ENCODE measurements at places on chromosomes 11 and 22.
A peak's percentile ranks its signal among the peaks of the same experiment; 100 is the strongest.

DNA sequence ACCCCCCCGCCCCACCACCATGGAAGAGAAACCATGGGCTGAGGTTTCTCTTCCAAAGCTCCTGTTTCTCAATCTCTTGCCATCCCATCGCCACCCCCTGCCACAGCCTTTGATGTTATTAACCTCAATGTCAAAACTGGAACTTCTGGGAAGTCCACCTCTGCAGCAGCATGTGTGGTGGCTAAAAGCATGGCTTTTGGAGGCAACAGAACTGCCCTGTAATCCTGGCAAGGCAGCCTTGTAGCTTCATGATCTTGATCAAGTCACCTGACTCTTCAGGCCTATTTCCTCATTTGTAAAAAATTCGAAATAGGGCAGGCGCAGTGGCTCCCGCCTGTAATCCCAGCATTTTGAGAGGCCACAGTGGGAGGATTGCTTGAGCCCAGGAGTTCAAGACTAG lies 3.5 kb upstream of the COX8A start:
- no peak for DNase-seq

DNA sequence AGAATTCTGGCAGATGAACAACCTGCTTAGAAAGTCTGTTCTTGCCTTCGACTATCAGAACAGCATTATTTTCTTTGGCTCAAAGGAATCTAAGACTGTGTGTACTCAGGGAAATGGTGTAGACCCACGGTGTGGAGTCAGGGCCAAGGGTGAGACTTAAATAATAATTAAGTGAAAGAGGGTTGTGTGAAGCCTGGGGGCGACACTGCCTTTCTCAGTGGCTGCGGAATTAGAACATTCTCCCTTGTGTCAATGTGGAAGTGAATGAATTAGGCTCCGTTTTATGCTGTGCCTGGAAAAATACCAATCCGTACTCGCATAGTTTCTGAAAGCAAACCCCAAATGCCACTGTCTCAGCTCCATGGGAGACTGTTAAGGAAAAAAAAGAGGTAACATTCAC lies 50.7 kb downstream of the NAV2 start:
- DNase-seq = no peak

GRCh38 chr22:49971232-49972162 lies 10.9 kb downstream of the PIM3 start:
- peak; percentile 81 for DNase-seq

- DNase-seq = no peak
These were observed 399.1 kb upstream of the LARGE1 start for GRCh38 chr22:34319346-34319745.

- DNase-seq = no peak
These were observed 15.9 kb downstream of the ADAMTS15 start for GRCh38 chr11:130464291-130464812.

GRCh38 chr22:32628628-32629572 lies 154.3 kb downstream of the FBXO7 start:
- no peak for DNase-seq

DNA sequence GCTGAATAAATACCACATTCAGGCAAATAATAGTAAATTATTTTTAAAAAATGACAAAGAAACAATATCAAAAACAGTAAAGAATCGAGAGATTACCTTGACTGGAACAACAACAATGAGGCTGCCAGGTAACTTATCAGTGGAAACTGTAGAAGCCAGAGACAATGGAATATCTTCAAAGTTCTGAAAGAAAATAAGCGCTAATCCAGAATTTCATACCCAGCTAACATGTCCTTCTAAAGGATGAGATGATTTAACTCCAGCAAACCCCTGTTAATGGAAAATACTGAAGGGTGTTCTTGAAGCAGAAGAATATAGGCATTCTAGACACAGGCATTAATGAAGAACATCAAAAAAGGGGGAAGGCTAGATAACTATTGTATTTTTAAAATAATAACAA lies 20.7 kb upstream of the SCUBE2 start:
- DNase-seq = no peak

DNA sequence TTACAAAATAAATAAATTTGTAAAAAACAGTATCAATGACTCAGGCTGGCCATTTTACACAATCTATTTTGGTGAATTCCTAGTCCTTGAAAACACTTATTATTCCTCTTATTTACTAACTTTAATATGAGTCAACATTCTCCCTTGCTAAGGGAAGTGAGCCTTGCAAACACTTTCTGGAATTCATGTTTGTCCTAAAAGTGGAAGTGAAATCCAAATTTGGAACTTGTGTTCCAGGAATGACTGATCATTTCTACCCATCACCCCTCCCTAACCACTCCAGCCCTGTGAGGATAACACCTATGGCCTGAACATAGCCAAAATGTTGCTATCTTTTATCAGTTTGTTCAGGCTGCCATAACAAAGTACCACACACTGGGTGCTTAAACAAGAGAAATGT lies 83.1 kb downstream of the OR5AK2 start:
- no peak for DNase-seq

GRCh38 chr11:62489204-62489603 lies 57.4 kb downstream of the AHNAK start:
- DNase-seq = no peak

DNA sequence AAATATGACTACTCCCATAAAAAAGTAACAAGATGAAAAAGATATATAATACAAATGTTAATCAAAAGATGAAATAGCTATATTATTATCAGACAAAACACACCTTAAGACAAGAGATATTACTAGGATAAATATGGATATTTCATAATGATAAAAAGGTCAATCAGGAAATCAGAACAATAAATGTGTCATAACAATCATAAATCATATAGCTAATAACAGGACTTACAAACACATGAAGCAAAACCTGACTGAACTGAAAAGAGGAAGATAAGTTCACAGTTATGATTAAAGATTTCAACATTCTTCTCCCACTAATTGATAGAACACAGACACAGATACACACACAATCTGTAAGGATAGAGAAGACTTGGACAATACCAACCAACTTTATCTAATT lies 47.2 kb downstream of the EIF3M start:
- DNase-seq = no peak

- DNase-seq = no peak
These were observed 31.9 kb downstream of the KCNQ1OT1 start for GRCh38 chr11:2667940-2668339.

DNA sequence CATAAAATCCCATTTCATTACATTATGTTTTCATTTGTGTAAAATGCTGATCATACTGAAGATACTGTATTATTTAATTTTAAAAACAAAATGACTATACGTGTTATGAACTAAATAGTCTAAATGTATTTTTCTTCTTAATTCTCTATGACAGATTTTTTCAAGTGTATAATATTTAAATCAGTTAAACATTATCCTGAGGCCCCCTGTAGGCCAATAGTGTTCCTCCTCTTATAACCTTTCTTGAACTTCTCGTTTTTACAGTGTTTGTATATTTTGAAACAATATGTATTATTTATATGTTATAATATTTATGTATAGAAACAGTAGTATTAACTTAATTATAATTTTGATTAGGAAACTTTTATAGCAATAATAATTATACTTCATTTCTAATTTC lies 151.1 kb upstream of the CHORDC1 start:
- no peak for DNase-seq

GRCh38 chr11:44032299-44033085 lies 15.3 kb upstream of the ACCSL start:
- no peak for DNase-seq

GRCh38 chr22:25162561-25162960 lies 37.1 kb upstream of the CRYBB3 start:
- no peak for DNase-seq

GRCh38 chr11:3808861-3809623 lies 682 bp downstream of the PGAP2 start:
- peak; percentile 72 for DNase-seq

- DNase-seq = no peak
These were observed 53.2 kb downstream of the SHISAL1 start for GRCh38 chr22:44259366-44260215.

GRCh38 chr11:132448334-132448995 lies 1078.0 kb downstream of the NTM start:
- DNase-seq = no peak

GRCh38 chr22:29203488-29204454 lies 1.9 kb upstream of the EMID1 start:
- no peak for DNase-seq

DNA sequence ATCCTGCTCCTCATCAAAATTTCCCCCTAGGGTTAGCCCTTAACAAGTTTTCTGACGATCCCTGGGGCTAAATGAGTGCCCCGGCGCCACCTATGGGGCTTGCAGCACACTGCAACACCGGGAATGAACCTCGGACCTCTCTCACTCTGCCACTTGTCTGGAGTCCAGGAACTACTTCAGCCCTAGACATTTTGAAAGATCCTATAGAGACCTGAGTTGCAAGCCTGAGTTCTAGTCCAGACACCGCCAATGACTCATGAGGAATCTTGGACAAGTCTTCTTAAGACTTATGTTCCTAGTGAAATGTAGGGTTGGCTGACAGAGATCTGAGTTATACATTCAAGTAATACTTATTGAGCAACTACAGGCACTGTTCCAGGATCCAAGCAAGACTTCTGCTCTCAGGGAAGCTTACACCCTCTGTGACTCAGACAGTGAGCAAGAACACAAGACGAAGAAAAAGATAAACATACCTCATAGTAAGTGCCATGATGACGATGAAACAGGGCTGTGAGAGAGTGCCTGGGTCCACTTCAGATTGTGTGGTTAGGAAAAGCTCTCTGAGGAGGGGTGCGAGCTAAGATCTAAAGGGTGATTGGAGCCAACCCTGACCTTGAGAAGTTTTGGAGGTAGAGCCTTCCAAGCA lies 10.2 kb upstream of the STK33 start:
- peak; percentile 35 for DNase-seq

DNA sequence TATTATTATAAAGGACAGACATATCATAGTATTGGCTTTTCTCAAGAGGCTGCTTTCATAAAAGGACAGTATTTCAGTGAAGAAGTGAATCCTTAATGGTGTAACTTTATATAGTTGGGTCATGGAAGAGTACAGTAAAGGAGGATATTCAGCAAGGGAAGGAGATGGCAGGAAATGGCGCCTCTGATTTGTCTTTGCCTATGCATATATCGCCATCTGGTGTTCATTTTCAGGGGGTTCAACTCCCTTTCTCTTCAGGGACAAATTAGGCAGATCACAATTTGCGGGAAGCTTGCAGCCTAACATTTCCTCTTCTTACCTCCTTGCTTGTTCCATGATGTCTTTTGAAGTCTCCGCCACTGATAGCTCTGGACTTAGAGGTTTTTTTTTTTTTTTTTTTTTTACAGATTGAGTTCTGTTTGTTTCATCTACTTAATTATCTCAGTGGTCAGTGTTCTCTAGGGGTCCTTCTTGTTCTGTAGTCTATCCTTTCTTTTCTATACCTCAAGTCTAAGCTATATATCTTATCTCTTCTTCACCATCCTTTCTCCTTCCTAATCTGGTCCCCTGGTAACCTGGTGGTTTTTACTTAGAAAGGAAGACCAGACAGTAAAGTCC lies 21.8 kb upstream of the RRM1 start:
- no peak for DNase-seq

- no peak for DNase-seq
These were observed 703.3 kb upstream of the ANO5 start for GRCh38 chr11:21489416-21490115.

DNA sequence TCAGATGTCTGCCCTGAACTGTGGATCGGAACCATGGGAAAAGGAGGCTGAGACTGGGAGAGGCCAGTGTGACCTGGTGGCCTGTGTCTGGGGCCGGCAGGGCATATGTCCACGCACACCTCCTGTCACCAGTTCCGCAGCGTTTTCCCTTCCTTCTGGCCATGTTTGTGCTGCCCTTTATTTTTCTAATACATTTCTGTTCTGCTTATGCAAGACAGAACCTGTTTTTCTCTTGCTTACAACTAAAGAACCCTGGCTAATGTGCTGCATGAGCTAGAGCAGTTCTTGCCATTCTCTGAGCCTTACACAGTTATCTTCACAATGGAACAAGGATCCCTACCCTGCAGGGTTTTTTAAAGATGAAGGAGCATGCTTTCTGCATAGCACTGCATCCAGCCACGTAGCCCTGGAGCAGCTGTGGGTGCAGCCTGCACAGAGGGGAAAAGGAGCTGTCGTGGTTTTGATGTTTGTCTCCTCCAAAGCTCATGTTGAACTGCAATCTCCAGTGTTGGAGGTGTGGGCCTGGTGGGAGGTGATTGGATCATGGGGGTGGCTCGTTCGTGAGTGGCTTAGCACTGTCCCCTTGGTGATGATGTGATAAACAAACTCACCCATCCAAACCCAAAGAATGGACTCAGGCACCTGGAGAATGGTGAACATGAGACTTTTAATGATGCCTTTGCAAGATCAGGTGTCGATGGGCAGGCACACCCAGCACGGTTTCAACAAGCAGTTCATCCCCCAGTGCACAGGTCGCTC lies 84.8 kb upstream of the SHANK2 start:
- DNase-seq = no peak

DNA sequence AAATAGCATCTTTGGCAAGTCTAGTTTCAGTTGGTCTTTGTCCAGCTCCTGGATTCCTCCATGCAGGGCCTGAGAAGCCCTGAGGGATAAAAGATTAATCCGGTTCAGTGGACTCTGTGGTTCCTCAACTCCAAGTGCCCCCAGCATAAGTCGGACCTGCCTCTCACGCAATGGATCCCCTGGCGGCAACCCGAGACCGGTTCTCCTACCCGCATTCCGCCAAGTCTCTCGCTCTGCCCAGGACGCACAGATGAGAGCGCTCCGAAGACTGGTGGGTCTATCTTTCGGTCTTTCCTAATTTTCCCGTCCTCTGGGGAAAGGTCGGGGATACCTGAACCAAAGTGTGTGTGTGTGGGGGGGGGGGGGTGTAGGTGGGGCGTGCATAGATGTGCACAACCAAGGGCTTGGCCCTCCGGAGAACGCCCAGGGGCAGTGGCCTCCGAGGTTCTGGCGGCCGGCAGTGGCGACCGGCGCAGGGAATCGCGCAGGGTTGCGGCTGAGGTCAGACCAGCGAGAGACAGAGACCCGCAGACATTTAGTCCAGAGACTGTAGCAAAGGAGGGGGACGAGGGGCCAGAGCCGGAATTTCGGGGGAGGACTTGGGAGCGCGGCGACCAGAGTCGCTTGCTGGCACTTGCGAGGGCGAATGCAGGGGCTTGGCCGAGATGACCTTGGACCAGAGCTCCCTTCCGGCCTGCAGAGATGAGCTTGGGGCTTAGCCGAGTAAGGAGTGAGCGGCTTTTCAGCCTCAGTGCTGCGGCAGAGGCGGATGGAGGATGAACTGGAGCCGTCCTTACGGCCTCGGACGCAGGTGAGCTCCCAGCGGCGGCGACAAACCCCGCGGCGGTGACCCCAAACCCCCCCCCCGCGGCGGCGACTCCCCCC lies 712 bp upstream of the SLC2A11 start:
- DNase-seq = peak; percentile 78

DNA sequence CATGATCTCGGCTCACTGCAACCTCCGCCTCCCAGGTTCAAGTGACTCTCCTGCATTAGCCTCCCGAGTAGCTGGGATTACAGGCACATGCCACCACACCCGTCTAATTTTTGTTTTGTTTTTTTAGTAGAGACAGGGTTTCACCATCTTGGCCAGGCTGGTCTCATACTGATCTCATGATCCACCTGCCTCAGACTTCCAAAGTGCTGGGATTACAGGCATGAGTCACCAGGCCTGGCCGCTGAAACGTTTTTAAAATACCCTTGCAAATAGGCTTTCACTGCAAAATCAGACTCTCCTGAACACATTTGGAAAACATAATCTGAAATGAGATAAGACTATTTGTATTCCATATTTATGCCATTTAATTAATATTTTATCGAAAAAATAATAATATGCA lies 826.1 kb upstream of the CNTN5 start:
- DNase-seq = no peak

GRCh38 chr22:31496735-31497146 lies 405 bp downstream of the SFI1 start:
- DNase-seq = no peak

GRCh38 chr11:114221037-114221436 lies 75.2 kb upstream of the NNMT start:
- DNase-seq = no peak

- DNase-seq = no peak
These were observed 89.2 kb downstream of the PDE2A start for GRCh38 chr11:72584939-72585597.

Data from HuH-7.5 (cell line).